Amygdala (tissue), 56 donors: ENCODE measurements at places on chromosomes 7 and 10.

GRCh38 chr7:47827871-47828270 lies 120.4 kb downstream of the PKD1L1 start:
- no peak for DNase-seq

- DNase-seq, result no peak
Observed at GRCh38 chr10:34187201-34187600, 627.9 kb downstream of the PARD3 start.

- DNase-seq, result no peak
Observed at GRCh38 chr10:4062072-4062471, 277.1 kb upstream of the KLF6 start.

DNA sequence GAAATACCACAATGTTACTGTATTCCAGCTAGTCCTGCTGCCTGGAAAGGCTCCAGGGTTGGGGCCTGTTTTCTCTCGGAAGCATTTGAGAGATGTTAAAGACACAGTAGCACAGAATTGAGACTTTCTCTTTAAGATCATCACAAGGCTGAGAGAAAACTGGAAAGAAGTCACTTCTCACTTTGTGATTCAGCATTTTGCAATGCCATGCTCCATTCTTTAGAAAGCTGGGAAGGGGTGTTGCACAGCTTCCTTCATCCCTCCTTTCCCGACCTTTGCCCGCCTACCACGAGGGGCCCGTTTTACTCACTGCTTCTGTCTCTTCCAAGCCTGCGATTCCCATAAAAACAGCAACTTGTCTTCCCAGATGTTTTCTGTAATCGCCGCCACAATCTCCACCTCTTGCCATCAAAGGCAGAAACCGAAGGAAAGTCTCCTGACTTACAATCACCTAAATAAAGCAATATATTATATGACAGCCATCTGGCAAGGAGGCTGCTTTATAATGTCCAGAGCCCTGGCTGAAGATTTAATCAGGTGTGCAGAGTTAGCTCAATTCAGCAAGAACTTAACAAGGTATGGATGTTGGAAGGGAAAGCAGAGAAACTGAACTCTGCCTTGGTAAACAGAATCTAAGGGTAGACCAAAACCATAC lies 18.9 kb downstream of the NOD1 start:
- no peak for DNase-seq

DNA sequence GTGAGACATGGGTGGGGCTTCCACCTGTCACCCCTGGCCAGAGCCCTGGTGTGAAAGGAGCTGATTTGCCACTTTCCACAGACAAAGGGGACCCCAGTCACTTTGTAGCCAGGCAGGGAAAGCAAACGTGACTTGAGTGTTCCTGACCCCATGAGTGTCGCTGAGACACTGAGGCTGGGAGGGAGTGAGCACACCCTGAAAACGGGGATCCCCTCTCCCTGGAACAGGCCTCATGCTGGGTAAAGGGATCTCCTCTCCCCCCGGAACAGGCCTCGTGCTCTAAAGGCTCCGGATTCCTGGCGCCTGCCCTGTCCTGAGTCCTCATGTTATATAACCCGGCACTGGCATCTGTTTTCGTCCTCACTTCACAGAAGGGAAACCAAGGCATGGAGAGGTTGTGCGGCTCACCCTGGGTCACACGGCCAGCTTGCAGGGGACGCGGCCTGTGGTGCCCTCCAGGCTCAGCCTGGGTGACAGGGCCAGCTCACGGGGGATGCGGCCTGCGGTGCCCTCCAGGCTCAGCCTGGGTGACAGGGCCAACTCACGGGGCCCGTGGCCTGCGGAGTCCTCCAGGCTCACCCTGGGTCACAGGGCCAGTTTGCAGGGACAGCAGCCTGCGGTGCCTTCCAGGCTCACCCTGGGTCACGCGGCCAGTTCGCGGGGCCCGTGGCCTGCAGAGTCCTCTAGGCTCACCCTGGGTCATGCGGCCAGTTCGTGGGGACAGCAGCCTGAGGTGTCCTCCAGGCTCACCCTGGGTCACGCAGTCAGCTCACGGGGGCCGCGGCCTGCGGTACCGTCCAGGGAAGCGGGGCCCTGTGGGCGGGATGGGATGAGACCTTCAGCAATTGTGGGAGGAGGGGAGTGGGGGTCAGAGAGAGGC lies 104.7 kb downstream of the PDGFA start:
- DNase-seq, result no peak
